NCI-H1105 (cell line): ENCODE measurements at places on chromosomes 3 and 15.

- no peak for DNase-seq
These were observed 9.1 kb downstream of the SEMA6D start for GRCh38 chr15:47726399-47726823.

GRCh38 chr3:30193625-30194044 is 412.8 kb upstream of the TGFBR2 start:
- no peak for DNase-seq

DNA sequence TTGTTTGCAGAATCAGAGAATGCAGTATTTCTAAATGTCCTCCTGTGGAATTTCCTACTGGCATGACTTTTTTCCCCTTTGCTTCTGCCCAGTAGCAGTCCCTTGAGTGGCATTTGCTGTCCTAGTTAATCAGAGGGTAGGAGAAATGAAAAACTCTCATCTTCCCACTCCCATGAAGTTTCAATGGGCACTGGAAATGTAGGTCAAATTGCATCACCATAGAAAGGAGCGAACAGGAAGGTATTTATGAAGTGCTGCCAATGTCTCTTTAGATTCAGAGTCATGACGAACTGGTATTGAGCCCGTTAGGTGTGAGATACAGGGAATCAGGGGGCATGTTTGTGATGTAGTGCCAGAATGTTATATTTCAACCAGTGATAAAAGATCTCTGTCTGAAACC is 23.2 kb downstream of the ATXN7 start:
- DNase-seq: no peak

DNA sequence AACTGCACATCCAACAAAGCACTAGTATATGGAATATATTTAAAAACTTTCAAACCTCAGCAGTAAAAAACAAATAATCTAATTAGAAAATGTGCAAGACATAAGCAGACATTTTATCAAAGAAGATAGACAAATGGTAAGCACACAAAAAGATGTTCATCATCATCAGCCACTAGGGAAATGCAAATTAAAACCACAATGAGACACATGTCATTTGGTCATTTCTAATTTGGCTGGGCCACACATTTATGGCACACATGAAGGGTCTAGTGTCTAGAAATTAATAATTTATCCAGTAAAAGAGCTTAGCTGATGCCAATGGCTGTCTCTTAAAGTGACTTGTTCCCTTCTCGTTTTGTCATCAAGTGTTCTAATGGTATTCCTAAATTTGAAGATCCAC is 45.8 kb downstream of the ARHGAP31 start:
- DNase-seq: no peak

DNA sequence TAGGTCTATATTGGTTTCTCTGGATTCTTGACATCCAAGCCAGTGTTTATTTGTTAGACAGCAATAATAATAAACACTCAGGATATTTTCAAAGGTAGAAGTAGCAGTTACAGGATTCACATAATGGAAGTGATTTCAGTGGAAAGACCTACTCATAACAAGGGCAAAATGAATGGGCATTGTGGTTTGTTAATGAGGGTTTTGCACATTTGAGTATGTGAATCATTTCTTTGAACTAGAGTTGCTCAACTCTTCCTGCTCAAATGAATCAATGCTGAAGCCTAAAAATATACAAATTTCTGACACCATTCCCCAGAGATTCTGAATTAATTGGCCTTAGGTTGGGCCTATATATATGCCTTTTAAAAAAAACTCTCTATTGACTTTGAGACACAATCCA is 4.1 kb upstream of the COL6A5 start:
- no peak for DNase-seq

GRCh38 chr15:39014682-39015081 is 450.1 kb upstream of the RASGRP1 start:
- no peak for DNase-seq

DNA sequence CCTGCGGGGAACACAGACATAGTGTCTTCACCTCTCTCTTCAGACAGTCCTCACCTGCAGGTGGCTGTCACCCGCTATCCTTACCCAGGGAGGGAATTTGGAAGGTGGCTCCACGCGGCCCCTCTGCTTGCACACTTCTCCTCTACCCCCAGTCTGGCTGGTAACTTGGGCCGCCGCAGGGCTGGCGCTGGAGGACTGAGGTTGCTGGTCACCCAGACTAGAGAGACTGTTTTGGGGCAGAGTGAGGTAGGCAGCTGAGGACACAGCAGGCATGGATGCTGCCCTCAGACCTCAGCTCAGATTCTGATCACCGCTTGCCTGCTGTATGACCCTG is 12.6 kb upstream of the IQSEC1 start:
- no peak for DNase-seq

DNA sequence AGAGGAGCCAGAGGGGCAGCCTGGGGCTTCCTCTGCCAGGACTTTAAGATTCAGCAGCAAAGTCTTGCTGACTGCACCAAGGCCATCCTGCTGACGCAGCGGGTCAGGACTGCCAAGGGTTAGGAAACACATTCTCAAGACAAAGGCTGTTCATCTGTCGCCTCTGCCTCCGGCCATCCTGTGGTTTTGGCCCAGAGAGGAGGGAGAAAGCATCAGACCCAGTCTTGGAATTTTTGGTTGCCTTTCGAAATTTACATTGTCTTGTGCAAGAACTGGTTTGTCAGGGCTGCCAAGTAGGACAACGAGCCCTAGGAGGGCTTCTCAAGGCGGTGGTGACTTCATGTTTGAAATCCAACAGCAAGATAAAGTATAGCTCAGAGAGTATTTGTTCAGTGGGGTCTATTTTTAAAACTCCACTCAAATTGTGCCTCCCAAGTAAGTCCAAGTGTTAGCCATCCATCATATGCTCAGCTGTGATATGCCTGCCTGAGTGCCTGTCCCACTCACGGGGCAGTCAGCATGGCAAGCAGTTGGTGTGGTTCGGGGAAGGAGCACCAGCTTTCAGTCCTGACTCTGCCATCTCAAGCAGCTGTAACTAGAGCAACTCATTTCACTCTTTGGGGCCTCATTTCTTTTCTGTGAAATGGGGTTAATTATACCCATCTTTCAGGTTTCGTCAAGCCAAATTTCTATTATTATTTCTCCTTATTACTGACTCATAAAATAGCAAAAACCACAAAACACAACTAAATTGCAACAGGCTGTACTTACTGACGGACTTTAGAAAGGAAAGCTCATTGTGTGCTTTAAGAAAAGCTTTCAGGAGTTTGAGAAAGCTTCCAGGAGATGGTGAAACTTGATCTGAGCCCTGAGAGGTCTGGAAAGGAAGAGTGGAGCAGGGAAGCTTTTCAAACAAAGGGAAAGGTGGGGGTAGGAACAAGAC is 42.4 kb upstream of the RHO start:
- DNase-seq: no peak

- no peak for DNase-seq
These were observed 33.6 kb downstream of the TPM1 start for GRCh38 chr15:63075984-63076713.

- DNase-seq: no peak
These were observed 7.7 kb upstream of the OXSR1 start for GRCh38 chr3:38157595-38157994.

DNA sequence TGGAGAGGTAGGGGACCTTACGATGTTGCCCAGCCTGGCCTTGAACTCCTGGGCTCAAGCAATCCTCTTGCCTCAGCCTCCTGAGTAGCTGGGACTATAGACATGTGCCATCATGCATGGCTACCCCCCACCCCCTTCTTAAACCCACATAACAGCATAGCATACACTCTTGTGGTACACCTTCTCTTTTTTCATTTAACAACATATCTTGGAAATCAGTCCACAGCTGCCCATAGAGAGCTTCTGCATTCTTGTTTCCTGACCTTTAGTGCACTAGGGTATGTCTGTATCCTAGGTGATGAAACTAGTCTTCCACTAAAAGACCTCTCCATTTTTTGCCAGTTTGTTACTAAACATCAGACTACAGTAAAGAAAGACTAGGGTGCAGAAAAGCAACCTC is 33.0 kb downstream of the SLC28A1 start:
- no peak for DNase-seq

DNA sequence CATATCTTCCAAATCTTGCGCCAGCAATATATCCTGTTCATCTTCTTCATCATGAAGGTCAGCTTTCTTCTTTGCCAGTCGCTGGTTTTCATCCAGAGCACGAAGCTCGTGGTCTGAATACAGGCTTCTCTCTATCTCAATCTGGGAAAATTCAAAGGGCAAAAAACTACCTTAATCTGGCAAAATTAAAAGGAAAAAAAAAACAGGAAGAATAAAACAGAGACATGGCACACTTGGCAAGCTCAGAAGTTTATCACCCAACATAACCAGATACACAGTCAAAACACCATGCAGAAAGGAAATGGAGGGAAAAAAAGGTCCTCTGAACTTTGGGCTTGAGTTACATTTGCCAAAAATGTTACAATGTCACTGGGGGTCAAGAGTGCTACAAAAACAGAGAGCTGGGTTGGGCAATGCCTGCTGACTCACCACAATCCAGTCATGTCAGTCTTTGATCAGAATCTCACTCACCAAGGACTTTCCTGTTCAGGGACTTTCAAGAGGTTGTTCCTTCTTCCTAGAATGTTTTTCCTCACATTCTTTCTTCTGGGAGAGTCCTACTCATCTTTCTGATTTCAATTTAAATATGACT is 1.5 kb downstream of the MRPL46 start:
- no peak for DNase-seq

DNA sequence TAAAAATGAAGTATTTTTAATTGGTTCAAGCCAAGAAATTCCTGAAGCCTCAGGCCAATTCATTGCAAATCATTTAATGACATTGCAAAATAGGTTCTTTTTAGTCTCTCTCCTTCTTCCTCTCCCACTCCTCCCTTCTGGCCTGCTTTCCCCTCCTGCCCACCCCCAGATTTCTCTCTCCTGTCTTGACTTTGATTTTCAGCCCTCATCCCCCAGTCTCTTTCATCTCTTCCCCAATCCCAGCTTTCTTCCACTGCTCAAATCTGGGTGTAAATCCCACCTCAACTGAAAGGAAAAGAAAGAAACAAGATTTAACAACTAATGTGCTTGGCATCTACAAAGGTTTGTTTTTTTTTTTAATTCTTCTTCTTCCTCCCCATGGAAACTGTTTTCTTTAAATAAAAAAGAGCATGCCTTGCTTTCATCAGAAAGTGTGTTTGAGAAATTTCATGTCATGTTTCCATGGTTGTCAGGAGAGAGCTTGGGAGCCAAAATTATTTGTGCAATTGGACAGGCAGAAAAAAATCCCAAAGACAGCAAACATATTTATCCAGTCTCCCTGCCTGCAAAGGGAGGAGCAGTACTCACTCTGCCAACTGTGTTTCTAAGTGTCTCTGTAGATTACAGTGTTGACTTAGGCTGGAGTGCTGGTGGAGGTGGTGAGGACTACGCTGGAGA is 50.4 kb downstream of the BOC start:
- DNase-seq: no peak

GRCh38 chr15:64763874-64764273 is 11.5 kb downstream of the RBPMS2 start:
- DNase-seq: no peak

GRCh38 chr15:58593870-58594269 is 155.6 kb downstream of the ADAM10 start:
- no peak for DNase-seq
